ENCODE measurements at places on chromosomes 11 and 22. TPM values are rescaled to one million over a fixed set of nuclear protein-coding genes. Genes with fewer than 3 reads are reported as not detected.

GRCh38 chr11:25211635-25212254 is 714.9 kb downstream of the LUZP2 start:
- DNase-seq: no peak

GRCh38 chr11:64643256-64643881 is 52.3 kb downstream of the SLC22A12 start:
- peak; percentile 63 for DNase-seq

LGR4 gene
- 9.4 TPM for total RNA-seq

CENATAC gene
- total RNA-seq: 67.1 TPM

DNA sequence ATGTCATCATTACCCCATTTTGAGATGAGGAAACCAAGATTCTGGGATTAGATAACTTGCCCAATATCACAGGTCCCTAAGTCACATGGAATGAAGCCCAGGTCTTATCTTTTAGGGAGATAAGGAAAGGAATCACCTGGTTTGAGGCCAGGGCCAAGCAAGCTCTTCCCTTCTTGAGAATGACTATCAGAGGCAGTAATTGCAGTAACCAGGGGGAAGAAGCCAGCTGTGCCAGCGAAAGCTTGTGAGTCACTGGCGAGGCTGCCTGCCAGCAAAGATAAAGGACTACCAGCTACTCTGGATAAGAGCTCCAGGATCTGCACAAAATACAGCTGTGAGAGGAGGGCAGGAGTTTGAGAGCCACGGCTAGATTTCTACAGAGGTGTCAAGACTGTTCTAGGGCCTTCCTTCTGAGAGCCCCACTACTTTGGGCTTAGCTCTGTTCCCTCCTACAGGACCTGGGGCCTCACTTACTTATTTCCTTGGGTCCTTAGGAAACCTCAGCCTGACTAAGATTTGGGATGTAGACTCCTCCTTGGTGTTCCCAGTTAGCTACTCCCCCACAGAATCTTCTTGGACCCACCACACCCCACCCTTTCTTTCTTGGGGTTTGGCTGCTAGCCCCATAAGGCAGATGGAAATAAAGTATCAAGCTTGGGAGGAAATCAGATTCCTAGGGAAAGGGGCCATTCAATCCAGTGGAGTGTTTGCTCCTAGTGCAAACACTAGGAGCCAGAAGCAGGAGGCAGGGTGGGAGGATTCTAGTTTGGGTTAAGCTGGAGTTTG is 9.7 kb upstream of the CCKBR start:
- DNase-seq: peak; percentile 85

DNA sequence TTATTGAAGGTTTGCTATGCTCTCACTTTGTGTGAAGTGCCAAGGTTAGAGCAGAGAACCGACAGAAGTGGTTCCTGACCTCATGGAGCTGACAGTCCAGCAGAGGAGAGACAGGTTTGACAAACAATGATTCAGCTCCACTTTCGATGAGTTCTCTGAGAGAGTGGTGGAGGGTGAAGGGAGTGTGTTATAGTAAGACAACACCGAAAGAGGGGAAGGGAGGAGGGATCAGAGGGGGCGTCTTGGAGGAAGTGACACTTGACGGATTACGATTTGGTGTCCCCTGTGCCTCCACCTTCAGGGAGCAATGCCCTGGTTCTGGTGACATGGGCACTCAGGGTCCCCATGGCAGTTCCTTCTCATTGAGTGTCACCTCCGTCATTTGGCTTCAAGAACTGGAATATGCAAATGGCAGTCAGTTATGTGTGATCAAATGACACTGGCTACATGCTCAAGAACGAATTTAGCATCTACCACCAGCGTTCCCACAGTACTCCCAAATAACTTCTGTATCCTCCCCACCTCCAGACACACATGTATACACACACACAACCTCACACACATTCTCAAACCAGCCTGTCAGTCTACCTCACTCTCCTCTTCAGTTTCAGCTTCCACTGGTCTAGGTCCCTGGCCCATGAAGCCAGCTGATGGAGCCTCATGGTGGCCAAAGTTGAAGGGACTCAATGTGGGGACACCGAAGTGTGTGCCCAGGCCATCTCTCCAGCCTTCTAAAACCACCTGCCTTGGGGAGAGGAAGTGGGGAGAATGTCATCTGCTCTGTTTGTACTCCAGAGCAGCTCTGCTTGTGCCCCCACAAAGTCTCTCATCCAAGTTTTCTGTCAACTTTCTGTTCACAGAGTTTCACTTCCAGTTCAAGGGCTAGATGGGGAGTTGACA is 31.4 kb upstream of the NUP160 start:
- no peak for DNase-seq

- DNase-seq: no peak
These were observed 14.1 kb downstream of the AASDHPPT start for GRCh38 chr11:106091480-106092123.

GRCh38 chr22:23357053-23357452 is 176.7 kb downstream of the BCR start:
- no peak for DNase-seq

OR4P4 gene
- total RNA-seq: not detected

GRCh38 chr11:68673306-68673945 is 10.9 kb upstream of the GAL start:
- DNase-seq: no peak

TMEM151A gene
- not detected for total RNA-seq

TMEM135 gene
- total RNA-seq: 22.6 TPM

- DNase-seq: no peak
These were observed 882.8 kb upstream of the ANO3 start for GRCh38 chr11:25449091-25449490.

GRCh38 chr11:134063124-134063495 is 5.8 kb upstream of the JAM3 start:
- no peak for DNase-seq

GRCh38 chr11:112524798-112525197 is 264.1 kb upstream of the PLET1 start:
- DNase-seq: no peak

PEX16 gene
- 32.1 TPM for total RNA-seq

DNA sequence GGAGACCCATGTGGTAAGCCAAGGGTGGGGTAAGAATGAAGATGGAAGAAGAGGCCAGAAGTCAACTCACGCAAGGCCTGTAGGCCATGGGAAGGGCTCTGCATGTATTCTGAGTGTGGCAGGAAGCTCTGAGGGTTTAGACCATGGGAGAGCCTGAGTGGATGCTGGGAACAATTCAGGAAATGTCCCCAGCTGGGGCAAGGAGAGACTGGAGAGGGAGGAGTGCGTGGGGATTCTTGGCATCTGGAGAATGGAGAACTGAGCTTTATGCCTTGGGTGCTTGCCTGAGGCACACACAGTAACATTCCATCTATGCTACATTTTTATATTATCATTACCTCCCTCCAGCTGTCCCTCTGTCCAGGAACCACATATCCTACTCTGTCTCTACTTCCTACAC is 50.4 kb upstream of the CD82 start:
- no peak for DNase-seq

- no peak for DNase-seq
These were observed 9.2 kb downstream of the MAPK8IP1 start for GRCh38 chr11:45894555-45895247.

CHID1 gene
- 20.3 TPM for total RNA-seq

DNA sequence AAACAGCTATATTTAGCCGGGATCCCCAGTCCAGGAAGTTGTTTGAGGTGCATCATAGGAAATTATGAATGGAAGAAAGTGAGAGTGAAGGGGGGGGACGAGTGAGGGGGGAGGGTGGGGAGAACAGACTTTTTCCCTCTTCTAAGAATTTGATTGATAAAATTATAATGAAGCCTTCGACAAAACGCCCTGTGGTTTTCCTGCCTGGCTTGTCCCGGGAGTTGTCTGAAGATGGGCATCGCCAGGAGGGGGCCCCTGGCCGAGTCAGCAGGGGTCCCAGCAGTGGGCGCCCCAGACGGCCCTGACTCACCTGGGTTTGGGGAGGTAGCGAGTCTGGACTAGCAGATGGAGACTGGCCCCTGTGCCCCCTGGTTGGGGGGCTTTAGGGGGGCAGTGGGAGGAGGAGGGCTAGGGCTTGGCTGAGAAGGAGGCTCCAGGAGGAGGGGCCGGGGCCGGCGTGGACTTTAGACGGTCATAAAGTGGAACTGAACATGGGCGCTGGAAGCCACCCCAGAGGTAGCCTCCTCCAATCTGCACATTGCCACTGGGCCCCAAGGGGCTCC is 336 bp upstream of the LIF start:
- DNase-seq: no peak
